ACHN (cell line): ENCODE measurements at places on chromosomes 12 and 14.
A peak's percentile ranks its signal among the peaks of the same experiment; 100 is the strongest.

DNA sequence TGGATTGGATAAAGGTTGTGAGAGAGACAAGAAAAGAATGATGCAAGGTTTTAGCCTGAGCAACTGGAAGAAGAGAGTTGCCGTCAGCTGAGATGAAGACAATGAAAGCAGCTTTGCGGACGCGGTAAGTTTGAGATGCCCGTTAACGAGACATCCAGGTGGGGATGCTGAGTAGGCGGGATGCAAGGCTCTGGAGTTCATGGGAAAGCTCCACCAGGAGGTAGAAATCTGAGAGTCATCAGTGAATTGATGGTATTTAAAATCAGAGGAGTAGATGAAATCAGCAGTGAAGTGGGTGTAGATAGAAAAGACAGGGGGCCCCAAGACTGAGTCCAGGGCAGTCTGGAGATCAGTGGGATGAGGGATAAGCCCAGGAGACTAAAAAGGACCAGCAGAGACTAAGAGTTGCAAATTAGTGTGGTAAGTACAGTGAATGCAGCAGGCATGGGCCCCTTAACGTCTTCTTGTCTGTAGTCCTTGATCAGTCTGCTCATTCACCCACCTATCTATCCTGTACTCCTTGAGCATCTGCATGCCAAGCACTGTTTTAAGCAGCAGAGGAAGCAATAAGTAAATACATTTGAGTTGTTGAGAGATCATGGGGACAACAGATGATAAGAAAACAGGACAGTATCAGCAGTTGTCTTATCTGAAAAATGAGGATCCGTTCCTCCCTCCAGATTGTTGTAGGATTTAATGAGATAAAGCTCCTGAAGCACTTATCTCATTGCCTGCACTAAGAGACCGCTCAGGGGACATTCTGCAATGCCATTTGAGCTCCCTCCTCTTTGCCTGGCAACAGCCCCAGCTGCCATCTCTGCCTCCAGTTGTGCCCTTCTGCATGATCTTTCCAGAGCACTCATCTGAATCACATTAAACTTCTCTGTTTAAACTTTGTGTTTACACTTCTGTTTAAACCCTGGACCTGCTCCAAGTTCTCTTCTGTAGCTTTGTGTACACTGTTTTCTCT is 91.5 kb downstream of the APAF1 start:
- DNase-seq = no peak

GRCh38 chr12:121536899-121537813 is 43.7 kb downstream of the KDM2B start:
- DNase-seq = peak; percentile 92

- no peak for DNase-seq
Measured at GRCh38 chr12:2183556-2184541, 131.1 kb downstream of the CACNA1C start.

GRCh38 chr12:47111392-47111778 is 31.6 kb upstream of the AMIGO2 start:
- DNase-seq = no peak

GRCh38 chr14:85873006-85873405 is 343.1 kb downstream of the FLRT2 start:
- DNase-seq = no peak

DNA sequence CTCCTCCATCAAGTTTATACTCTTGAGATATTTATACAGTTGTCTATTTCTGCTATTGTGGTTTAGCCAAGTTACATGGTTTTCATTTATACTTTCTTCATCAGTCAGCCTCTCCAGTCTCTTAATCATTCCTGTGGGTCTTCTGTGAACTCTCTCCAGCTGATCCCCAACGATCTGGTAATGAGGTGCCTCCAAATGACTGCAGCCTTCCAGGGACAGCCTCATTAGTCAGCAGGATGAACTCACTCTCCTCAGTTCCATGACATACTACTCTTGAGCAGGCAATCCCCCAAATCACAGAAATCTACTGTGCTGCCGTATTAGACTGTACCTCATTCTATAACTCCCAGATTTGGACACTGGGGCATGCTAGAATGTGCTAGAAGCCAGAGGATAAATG is 15.3 kb downstream of the AREL1 start:
- DNase-seq = no peak

DNA sequence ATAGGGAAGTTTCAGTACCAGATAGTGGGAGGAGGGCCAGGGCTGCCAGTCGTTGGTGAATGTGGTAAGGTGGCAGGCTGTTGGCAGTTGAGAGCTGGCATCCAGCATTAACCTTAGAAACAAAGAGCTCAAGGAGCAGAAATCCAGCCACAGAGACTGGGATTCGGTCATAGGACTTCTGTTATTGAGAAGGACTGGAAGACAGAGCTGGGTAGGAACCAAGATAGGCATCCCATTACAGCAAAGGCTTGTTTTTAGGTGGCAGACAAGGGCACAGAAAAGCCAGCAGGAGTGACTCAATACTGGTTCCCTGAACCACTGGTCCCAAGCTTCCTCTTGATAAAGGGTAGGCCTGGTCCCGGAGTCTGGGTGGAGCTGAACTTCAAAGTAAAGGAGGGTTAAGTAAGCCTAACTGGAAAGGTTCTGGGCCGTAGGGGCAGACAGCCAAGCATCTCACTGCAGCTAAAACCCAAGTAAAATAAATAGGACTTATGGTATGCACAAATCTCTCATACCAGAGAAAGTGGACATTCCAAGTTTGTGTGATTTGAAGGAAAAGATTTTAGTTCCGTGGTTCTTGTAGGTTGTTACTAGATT is 147.9 kb downstream of the ETV6 start:
- no peak for DNase-seq

DNA sequence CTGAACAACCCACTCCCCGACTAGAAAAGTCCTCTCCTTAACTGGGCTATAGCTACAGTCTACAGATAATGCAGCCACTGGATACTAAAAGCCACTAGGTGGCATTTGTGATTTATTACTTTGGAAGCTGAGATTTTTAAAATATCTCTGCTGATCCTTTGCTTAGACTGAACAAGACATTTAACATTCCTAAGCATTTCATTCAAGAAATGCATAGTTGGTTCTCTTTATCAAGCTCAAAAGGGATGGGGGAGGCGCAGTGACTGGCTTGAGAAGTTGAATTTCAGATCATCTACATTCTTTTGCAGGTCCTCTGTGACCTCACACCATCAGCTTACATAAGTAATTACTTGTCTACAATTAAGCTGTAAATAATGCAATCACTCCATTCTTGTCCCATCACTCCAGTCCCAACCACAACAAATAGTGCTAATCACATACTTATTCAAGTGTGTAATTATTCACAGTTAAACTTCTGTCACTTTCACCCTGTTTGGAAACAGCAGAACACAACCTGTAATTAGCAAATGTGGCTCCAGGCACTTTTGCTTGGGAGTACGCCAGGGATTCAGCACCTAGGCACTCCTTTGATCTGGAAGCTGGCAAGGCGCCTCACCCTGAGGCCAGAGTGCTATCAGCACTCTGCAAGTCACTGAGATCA is 203.6 kb downstream of the NOVA1 start:
- peak; percentile 33 for DNase-seq

DNA sequence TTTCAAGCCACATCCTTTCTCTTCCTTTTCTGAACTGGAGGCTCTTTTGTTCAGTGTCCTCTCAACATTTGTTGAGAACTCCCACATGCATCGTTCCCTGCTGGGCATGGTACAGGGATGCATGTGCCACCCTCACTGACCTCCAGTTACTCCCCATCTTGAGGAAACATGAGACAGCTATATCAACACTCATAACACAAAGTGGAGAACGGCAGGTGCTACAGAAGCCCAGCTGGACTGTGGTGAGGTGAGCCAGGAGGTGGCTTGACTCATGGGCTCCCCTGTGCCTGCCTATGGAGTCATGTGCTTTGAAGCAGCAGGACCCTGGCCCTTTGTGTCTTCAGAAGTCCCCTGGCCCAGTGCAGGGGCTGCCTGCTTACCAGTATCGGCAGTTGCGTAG is 9.7 kb downstream of the MYH6 start:
- no peak for DNase-seq

DNA sequence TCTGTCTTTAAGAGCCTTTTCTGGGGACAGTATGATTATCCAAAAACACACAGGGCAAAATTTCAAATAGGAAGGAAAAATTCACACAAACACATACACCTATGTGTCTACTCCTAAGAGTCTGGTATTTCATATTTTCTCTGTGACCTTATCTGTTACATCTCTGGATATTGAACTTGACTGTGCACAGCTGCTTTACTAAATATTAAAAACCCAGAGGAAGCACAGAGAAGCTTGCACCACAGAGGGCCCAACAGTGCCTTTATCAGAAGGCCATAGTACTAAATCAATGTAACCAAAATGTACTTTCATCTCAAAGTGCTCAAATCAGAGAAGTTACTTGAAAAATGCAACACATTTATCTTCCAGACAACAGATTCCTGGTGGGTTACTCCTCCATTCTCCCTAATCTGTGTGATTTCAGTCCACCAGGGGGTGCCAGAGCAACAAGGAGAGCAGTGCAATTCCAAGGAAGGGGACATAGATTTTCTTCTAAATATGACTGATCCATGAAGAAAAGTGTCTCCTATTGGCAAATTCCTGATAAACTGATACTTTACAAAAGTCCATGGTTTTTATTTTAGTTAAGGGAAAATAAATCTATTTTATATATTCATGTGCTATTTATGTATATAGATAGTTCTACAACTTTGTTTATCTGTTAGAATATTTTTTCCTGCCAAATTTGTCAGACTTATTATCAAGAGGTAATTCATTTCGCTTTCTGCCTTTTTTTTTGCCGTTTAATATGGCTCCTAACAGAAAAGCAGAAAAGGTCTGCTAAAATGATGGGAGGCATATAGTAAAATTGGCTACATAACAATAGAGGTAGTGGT is 617.6 kb downstream of the LRFN5 start:
- peak; percentile 68 for DNase-seq
